Articular chondrocyte of knee joint (primary cell): ENCODE measurements at places on chromosomes 16 and 17. TPM values are rescaled to one million over a fixed set of nuclear protein-coding genes. Genes with fewer than 3 reads are reported as not detected.

The KCNJ2 gene
- total RNA-seq, result 1.2 and 2.3 TPM in 2 replicates

The TBC1D3L gene
- 2.4 and 4.6 TPM in 2 replicates for total RNA-seq

The MYL11 gene
- total RNA-seq, result not detected in 2 replicates

The KCTD5 gene
- 17.5 and 22.3 TPM in 2 replicates for total RNA-seq

The CSF3 gene
- total RNA-seq, result not detected in 2 replicates

The NPLOC4 gene
- total RNA-seq, result 64.6 and 78.3 TPM in 2 replicates

The CDH15 gene
- 0.22 and 0.39 TPM in 2 replicates for total RNA-seq

The TMC5 gene
- total RNA-seq, result not detected in 2 replicates

The TBX2 gene
- total RNA-seq, result 8.4 and 11.7 TPM in 2 replicates

The NPTX1 gene
- 0.11 and 0.13 TPM in 2 replicates for total RNA-seq

The ATF7IP2 gene
- 11.7 and 14.1 TPM in 2 replicates for total RNA-seq

The HOXB8 gene
- not detected in 2 replicates for total RNA-seq

The ADAMTS18 gene
- not detected in 2 replicates for total RNA-seq

The CCL1 gene
- not detected in 2 replicates for total RNA-seq

The CACNB1 gene
- 6.3 and 8.0 TPM in 2 replicates for total RNA-seq

The CACNG3 gene
- total RNA-seq, result not detected in 2 replicates

The PHKB gene
- total RNA-seq, result 98.8 and 101 TPM in 2 replicates

The PRAC2 gene
- total RNA-seq, result not detected in 2 replicates

The WNT3 gene
- 1.9 and 3.8 TPM in 2 replicates for total RNA-seq

The SLC38A8 gene
- total RNA-seq, result not detected in 2 replicates

The IGFALS gene
- total RNA-seq, result 0.11 TPM in 1 of 2 replicates, not detected in the other

The TOP2A gene
- total RNA-seq, result 74.2 and 92.2 TPM in 2 replicates

The AANAT gene
- total RNA-seq, result not detected in 2 replicates

The TMIGD1 gene
- total RNA-seq, result not detected in 2 replicates

The ENKD1 gene
- 12.0 and 13.5 TPM in 2 replicates for total RNA-seq

The HSD17B1 gene
- total RNA-seq, result 0.39 and 0.86 TPM in 2 replicates

The CMTM3 gene
- 17.4 and 19.7 TPM in 2 replicates for total RNA-seq

The MPV17L gene
- total RNA-seq, result 0.97 and 5.1 TPM in 2 replicates

The PYY gene
- 0.11 and 0.13 TPM in 2 replicates for total RNA-seq

The RCVRN gene
- total RNA-seq, result 0.32 TPM in 1 of 2 replicates, not detected in the other

The APOBR gene
- total RNA-seq, result not detected in 2 replicates

The GNAO1 gene
- not detected in 2 replicates for total RNA-seq

The IKZF3 gene
- total RNA-seq, result not detected in 2 replicates

The MAF gene
- total RNA-seq, result 76.2 and 97.9 TPM in 2 replicates

The ABCC11 gene
- total RNA-seq, result 0.13 and 0.43 TPM in 2 replicates

The ITGAX gene
- under 0.01 and 0.52 TPM in 2 replicates for total RNA-seq

The FADS6 gene
- total RNA-seq, result not detected in 2 replicates

The KRTAP1-5 gene
- total RNA-seq, result 1.3 and 11.6 TPM in 2 replicates

The VWA3A gene
- 0.43 TPM in 1 of 2 replicates, not detected in the other for total RNA-seq

The CLEC18C gene
- total RNA-seq, result 0.13 and 0.22 TPM in 2 replicates

The ZP2 gene
- total RNA-seq, result not detected in 2 replicates

The KRTAP9-8 gene
- not detected in 2 replicates for total RNA-seq

The ITGB3 gene
- total RNA-seq, result 22.7 and 27.6 TPM in 2 replicates

The TM4SF5 gene
- not detected in 2 replicates for total RNA-seq

The SCPEP1 gene
- 54.4 and 58.7 TPM in 2 replicates for total RNA-seq

The TNFRSF17 gene
- not detected in 2 replicates for total RNA-seq

The CDH8 gene
- total RNA-seq, result 0.32 TPM in 1 of 2 replicates, not detected in the other

The SMIM36 gene
- not detected in 2 replicates for total RNA-seq

The JPH3 gene
- not detected in 2 replicates for total RNA-seq

The ZACN gene
- under 0.01 TPM in 1 of 2 replicates, not detected in the other for total RNA-seq

The HSD11B2 gene
- total RNA-seq, result 0.11 TPM in 1 of 2 replicates, not detected in the other

The KRTAP1-1 gene
- not detected in 2 replicates for total RNA-seq

The KRT33B gene
- total RNA-seq, result not detected in 2 replicates

The KRT9 gene
- not detected in 2 replicates for total RNA-seq

The CRHR1 gene
- total RNA-seq, result not detected in 2 replicates

The FBXW10 gene
- under 0.01 TPM in 1 of 2 replicates, not detected in the other for total RNA-seq

The TMEM238L gene
- total RNA-seq, result not detected in 2 replicates

The ERN2 gene
- total RNA-seq, result 0.11 and 0.13 TPM in 2 replicates

The RGS11 gene
- total RNA-seq, result 2.6 and 3.5 TPM in 2 replicates
